ENCODE measurements at places on chromosomes 3 and 15.

DNA sequence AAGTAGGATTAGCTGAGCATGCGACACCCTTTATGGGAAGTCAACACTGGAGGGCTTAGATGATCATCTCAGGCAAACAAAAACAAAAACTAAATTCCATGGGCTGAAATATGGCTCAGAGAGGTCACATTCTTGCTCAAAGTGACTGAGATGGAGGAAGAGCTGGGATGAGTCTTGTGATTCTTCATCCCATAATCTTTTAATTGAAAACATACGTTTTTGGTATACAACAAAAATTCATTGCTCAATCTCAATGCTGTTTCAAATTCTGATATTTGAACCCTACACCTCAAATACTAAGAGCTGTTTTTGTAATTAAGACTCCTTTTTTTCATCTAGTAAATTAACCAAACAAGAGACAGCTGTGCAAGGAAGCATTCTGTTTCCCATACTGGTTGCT is 257.0 kb downstream of the NR1D2 start:
- no peak for DNase-seq

DNA sequence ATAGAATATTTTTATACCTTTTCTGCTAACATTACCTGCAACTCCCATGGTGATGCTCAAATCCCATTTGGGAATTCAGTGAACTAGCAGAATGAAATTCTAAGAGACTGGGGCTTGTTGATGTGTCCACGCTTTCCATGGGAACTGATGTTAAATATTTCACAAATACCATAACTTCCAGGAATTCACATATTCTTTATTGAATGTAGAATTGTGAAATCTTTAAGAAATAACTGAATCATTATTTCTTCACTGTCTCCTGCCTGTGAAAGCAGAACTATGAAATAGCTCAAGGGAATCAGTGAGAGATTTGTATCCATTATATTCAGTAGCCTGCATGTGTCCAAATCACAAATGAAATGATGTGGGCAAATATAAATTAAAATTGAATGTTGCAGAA is 130.8 kb downstream of the SERPINI1 start:
- no peak for DNase-seq

DNA sequence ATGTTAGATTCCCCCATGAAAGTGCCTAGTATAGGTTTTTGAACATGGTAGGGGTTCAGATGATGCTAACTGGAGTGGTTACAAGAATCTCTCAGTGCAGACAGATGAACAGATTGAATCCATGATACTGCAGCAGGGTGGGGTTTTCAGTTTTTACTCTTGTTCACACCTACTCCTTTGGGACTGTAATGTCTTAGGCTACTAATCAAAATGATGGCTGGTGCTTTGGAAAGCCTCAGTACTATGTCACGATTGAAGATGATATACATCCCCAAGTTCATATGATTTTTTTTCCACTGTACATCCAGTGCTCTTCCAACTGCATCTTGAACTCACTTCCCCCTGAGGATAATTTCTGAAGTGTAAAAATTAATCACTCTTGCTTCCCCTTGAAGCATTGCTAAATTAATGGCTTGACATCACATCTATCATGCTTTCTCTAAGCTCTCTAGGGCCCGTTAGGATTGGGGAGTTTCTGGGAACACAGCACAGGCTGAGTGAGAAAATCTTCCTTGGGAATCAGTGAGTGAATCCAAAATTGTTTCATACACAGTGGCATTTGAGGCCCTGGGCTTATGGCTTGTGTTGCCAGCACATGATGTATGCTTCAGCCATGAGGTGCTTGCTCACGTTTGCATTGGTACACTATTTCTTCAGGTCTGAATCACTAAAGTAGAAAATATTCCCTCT is 115.0 kb upstream of the TPRG1 start:
- DNase-seq, result no peak

DNA sequence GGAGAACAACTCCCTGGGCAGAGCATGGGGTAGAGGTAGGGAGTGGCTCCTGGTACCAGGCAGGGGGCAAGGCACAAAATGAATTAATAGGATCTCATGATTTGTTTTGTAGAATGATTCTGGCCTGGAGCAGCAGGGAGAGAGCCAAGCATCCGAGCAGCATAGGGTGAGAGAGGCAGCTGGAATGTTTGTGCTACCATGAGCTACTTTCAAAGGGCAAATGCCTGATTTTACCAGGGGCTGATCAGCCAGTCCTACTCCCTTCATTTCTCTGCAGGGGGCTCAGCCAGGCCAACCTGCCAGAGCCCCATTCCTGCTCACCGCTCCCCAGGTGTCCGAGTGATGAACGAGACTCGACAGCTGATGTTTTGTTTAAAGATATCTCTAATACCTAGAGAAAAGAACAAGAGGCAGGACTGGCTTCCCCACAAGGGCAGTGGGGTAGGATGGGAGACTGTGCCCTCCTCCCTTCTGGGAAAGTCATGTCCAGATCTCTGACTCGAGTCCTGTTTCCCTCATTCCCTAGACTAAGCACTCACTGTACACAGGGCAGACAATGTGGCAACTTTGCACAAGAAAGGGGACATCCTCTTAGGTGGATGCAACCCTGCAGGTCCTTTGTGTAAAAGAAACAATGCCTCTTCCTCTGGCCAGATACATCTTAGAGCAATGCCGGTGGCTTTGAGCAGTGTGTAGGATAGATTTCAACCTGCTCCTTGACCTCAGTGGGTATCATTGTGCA is 12.9 kb downstream of the DUOX2 start:
- no peak for DNase-seq

- DNase-seq, result peak; percentile 52
Observed at GRCh38 chr3:79018671-79019136, 749.1 kb downstream of the ROBO1 start.

DNA sequence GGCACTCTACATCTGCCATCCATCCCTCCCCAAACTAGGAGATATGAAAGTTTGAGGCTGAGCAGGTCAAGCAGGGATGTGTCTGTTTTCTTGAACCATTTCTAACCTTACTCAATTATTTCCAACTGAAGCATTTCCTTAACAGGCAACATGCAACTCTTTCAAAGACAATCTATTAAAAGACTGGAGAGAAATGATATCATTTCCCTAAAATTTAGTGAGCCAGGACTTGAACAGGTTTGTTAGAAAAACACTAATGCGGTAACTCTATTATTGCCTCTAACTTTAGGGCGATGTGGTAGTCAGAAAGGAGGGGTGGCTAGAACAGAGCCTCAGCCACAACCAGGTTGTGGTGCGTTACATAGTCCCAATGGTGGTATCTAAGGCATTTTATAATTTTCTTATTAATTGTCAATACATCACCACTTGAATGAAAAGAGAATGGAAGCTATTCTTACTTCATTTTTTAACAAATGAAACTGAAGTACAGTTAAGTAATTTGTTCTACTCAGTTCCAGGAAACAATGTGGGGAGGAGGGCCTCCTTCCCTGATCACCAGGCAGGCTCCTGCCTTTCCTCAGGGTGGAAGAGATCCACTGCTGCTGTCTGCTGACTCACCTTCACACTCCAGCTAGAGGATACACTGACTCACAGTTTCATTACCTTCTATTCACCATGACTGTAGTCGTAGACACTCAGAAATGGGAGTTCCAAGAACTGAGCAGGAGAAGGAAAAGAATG is 22.8 kb downstream of the MYO1E start:
- DNase-seq, result no peak

- DNase-seq, result no peak
Observed at GRCh38 chr15:74489518-74490338, 28.8 kb upstream of the UBL7 start.

GRCh38 chr15:38651328-38652038 is 86.9 kb upstream of the RASGRP1 start:
- no peak for DNase-seq

- DNase-seq, result no peak
Observed at GRCh38 chr3:137012097-137012501, 54.3 kb downstream of the IL20RB start.

Data from hippocampal formation (tissue), 2 donors.